Adipocyte (in vitro differentiated cells): ENCODE measurements at places on chromosomes 12 and 14.
A peak's percentile ranks its signal among the peaks of the same experiment; 100 is the strongest.

- peak; percentile 71 for DNase-seq
Observed at GRCh38 chr12:77232045-77232444, 166.7 kb upstream of the E2F7 start.

DNA sequence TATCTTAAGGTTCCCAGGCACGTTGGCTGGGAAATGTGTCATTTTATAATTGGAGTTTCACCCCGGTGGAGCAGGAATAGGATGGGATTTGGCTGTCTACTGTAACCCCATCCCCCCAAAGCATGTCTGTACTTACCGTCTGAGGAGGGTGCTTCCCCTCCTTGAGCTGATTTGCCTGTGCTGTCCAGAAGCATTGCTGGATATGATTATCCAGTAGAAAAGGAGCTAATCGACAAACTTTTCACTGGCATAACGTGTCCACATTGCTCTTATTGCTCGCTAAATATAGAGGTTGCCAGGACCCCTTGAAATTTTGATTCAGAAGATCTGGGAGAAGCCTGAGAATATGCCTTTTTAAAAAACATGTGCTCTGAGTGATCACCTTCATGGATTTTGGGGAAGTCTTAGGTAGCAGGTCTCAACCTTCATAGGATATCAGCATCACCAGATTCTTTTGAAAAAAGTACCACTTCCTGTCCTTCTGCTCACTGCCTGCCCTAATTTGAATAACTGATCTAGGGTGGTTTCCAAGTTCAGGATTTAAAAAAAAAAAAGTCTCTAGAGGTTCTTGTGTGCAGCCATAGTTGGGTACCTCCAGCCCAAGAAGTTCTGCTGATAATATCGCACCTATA lies 80.4 kb upstream of the KCNA1 start:
- no peak for DNase-seq

DNA sequence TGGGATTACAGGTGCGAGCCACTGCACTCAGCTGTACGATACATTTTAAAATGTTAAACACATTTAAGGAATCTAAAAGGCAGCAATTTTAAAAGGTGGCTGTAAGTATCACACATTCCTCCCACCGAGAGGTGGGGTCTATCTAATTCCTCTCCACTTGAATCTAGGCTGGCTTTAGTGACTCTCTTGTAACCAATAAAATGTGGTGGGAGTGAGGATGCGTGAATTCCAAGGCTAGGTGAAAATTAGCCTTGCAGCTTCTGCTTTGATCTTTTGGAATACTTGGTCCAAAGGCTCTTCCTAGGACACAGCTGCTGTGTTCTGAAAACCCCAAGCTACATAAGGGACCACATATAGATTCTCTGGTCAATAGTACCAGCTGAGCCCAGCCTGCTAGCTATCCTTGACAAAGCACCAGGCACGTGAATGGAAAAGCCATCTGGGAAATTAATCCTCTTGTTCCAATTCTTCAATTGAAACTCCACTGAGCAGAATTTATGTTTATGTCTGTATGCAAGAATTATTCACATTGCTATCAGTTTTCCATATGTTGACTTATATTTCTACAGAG lies 8.8 kb upstream of the GPRC5D start:
- DNase-seq = no peak

- no peak for DNase-seq
Observed at GRCh38 chr14:26870722-26871617, 273.1 kb upstream of the NOVA1 start.

DNA sequence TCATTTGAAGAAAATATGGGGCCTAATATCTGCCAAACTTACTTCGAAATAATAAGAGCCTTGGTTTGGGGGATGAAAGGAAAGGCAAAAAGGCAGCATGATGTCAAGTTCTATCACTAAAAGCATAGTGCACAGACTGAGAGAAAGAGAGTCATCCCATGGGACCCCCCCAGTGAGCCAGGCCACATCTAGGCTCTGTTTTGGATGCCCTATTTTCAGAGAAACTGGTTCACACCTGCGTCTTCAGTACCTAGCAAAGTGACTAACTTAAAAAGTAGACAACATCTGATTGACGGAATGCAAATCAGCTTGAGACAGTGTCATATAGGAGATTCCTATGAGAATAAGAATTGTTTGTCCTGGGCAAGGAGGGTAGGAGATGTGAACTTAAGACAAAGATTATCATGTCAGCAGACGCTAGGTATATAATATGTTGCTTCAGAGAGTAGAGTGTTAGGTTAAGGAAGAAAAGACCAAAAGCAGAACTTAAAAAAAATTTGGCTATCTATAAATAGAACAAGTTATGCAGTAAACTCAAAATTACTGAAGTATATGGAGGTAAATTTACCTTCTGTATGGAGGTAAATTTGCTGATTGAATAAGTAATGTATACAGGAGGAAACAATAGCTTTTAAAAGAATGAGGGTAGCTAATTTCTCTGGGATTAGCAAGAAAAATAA lies 148.2 kb downstream of the SLC41A2 start:
- DNase-seq = no peak
